CD4-positive, alpha-beta T cell treated with Interleukin-2 at 100 ng/mL for 4 hours (primary cell): ENCODE measurements at places on chromosomes 16 and 17.
A peak's percentile ranks its signal among the peaks of the same experiment; 100 is the strongest.

DNA sequence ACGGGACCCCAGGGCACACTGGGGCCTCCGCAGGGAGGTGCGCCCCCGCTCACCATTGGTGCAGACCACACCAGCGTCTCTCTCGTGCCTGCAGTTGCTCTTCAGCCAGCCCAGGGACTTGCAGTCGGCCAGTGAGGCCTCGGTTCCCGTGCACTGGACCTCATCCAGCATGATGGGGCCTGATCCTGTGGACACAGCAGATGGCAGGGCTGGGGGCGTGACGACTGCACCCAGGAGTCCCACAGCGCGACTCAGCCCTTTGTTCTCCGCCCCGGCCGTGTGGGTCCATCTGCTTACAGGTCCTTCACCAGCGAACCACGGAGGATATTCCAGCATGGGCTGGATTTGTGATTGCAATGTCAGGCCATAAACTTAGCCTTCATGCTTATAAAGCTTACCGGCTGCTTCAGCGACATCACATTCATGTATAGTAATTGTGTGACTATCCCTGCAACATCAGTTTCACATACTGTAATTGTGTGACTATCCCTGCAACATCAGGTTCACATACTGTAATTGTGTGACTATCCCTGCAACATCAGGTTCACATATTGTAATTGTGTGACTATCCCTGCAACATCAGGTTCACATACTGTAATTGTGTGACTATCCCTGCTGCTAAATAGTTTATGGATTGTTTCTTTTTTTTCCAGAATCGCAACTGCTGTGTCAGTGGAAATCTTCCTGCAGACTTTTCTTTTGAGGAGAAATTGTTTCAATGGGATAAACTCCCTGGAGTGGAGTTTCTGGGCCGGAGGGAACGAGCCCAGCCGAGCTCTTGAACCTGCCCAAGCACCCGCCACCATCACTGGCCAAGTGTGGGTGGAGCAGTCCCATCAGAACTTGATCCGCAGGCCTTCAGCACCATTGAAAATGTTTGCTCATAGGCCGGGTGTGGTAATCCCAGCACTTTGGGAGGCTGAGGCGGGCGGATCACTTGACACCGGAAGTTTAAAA is 4.8 kb downstream of the LGALS3BP start:
- no peak for DNase-seq

GRCh38 chr17:47763913-47764582 is 31.0 kb downstream of the TBX21 start:
- peak; percentile 42 for DNase-seq

DNA sequence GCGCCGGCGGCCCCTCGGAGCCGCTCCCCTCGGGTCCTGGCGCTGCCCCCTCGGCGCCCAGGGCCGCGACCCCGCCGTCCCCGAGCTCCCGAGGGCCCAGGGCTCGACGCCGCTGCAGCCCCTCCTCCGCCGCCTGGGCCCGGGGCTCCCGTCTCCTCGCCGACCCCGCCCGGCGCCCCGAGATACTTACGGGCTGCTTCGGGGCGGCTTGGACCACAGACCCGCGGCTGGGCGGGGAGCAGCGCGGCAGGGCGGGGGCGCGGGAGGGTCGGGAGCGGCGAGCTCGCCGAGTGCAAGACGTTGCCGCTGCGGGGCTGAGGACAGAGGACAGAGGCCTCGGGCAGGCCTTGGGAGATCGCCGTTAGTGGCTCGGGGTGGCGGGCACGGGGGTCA is 290 bp downstream of the TOB1 start:
- no peak for DNase-seq

GRCh38 chr17:78558181-78558850 is 18.9 kb downstream of the DNAH17 start:
- DNase-seq: peak; percentile 10

- DNase-seq: no peak
These were observed 20.2 kb downstream of the DNASE1 start for GRCh38 chr16:3674513-3675295.

DNA sequence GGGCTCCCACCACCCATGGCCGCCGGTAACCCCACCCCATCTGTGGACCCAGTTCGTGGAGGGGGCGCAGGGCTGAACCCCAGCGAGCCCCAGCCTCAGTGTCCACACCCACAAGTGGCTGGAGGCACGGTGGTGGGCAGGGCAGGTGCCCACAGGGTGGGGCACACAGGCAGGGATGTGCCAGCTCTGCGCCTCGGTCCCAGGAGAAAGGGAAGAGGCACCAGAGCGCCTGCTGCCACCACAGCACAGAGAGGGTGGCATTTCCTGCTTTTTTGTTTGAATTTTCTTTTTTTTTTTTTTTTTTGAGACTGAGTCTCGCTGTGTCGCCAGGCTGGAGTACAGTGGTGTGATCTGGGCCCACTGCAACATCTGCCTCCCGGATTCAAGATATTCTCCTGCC is 19.0 kb downstream of the ZFPM1 start:
- no peak for DNase-seq
